ENCODE measurements at places on chromosomes 4 and X.

GRCh38 chrX:9171841-9172463, 138.0 kb upstream of the FAM9B start:
- DNase-seq: no peak

- DNase-seq: peak; percentile 48
Observed at GRCh38 chrX:137363559-137363958, 202.4 kb upstream of the ZIC3 start.

GRCh38 chr4:144599621-144600020, 46.3 kb upstream of the HHIP start:
- DNase-seq: no peak

DNA sequence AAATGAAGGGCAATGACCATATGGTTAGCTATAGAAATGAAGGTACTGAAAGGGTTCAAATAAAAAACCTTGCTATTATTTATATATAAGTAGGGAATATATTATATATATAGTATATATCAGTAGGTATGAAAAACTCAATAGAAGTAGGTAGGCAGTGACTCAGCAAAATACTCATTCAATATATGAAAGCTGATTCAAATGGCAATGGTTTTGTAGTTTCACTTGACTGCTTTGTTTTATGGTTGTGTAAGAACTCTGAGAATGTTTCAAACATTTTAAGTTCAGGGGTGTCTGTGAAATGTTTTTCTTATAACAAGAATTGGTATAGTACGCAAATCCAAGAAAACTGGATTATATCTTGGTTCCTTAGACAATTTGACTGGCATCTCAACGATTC, 4.1 kb downstream of the ZNF280C start:
- DNase-seq: no peak

- DNase-seq: peak; percentile 1
Observed at GRCh38 chr4:92303621-92304027, at the start of gene GRID2. Gene GRID2 (plus strand): TSS chr4:92303966.

GRCh38 chr4:120874792-120875774, 47.4 kb downstream of the PRDM5 start:
- peak; percentile 34 for DNase-seq

- no peak for DNase-seq
Observed at GRCh38 chrX:108121291-108121690, 29.7 kb downstream of the ATG4A start.

DNA sequence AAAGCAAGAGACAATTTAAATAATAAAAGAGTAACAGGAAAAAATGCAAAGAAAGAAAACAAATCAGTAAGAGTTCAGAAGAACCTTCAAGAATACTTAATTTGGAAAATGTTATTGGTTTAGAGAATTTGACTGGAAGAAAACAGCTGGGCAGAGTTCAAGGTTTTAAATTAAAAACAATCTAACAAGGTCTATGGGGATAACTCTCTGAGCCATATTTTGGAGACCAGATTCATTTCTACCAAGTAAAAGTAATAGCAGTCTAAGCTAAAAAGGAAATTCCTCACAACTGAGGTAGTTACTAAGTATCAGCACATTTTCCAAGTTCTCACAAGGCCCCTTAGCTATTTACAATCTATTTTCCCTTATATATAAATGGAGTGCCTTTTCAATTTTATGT, 82.4 kb upstream of the TFDP3 start:
- DNase-seq: no peak

- no peak for DNase-seq
Observed at GRCh38 chrX:51098046-51098445, 187.5 kb downstream of the BMP15 start.

GRCh38 chr4:2445571-2445970, 23.3 kb upstream of the RNF4 start:
- no peak for DNase-seq

GRCh38 chr4:102451266-102451665, 49.9 kb upstream of the NFKB1 start:
- no peak for DNase-seq

DNA sequence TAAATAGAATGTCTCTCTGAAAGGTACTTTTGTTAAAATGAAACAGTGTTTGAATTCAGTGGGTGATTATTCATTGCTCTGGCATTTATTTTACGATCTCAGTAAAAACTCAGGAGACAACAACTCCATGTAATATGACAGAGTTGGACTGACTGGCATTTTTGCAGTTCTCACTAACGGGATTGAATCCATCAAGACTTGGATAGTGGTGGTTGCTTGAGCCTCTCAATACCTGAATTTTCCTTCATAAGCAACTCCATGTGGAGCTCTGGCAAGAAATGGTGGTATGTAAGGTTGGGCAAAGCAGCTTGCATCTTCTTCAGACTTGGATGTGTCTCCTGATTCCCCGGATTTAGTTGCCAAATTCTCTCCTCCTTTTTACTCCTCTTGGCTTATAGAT, 72.7 kb downstream of the FRMPD4 start:
- DNase-seq: no peak

- DNase-seq: no peak
Observed at GRCh38 chrX:32987142-32987541, 224.2 kb downstream of the DMD start.

DNA sequence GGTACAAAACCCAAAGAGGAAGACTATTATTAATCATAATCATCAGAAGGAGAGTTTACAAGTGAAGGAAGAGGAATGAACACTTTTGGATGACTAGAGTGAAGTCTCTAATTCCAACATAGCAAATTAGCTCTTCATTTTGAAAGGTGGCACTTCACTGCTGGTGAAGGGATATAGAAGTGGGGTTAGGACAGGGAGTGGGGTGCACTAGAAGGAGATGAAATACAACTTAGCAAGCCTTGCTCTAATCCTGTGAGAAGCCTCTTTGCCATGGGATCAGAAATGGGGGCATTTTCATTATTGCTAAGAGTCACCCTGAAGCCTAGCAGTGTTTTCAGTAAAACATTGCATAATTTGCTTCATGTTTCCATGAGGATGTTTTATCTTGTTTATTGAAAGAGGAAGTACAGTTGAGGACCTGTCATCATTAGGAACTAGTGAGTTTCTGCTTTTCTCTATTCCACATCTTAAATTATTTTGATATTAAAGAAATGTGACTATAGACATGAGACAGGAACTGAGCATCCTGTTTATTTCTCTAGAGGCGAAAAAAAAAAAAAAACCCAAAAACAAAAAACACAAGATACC, 9.3 kb upstream of the GRPR start:
- DNase-seq: no peak

DNA sequence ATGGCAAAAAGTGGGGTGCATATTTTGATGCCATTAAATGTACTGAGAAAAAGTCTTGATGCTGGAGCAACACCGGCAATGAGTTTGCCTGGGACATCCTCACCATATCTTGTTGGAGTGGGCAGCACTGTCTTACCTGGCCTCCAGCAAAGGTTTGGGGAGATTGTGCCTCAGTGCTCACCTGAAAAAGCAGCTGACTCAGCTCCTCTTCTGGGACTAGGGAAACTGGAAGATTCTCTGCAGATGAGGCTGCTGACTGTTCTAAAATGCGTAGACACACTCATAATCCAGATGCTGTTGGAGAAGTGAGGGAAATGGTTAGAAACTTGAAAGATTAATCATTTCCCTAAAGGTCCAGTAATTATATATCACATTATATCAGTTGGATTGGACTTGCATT, 593.7 kb upstream of the HS3ST1 start:
- no peak for DNase-seq

- peak; percentile 37 for DNase-seq
Observed at GRCh38 chrX:14032406-14032805, 2.7 kb upstream of the GEMIN8 start.

DNA sequence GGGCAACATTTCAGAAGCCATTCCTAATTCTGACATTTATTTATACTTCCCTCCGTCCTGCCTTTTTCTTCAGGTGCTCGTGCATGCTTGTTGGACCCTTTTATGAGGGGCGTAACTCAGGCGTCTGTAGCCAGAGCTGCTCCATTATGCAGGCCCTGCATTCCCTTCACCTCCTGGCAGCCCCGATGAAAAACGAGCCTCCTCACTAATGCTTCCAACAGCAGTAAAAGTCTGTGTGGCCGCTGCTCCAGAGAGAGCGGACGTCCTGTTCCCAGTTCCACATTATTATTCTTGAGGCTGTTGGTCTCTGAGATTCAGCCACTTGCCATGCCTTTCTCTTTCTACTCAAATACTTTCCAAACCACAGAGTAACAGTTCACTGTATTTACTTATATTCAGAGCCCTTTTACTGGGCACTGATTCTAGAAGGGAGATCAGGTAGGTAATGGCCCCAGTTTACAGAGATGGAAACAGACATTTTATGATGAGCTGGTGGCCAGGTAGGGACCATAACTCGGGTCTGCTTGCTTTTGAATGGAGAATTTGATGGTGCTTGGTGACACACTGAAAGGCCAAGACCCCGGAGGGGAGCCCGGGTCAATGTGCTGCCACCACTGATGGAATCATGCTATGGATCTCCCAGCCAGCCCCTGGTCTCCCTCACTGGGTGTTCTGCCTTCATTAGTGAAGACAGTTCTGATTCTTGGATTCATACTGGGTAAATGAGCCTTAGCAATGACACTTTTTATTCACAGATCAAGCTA, 101.0 kb downstream of the GATB start:
- no peak for DNase-seq

DNA sequence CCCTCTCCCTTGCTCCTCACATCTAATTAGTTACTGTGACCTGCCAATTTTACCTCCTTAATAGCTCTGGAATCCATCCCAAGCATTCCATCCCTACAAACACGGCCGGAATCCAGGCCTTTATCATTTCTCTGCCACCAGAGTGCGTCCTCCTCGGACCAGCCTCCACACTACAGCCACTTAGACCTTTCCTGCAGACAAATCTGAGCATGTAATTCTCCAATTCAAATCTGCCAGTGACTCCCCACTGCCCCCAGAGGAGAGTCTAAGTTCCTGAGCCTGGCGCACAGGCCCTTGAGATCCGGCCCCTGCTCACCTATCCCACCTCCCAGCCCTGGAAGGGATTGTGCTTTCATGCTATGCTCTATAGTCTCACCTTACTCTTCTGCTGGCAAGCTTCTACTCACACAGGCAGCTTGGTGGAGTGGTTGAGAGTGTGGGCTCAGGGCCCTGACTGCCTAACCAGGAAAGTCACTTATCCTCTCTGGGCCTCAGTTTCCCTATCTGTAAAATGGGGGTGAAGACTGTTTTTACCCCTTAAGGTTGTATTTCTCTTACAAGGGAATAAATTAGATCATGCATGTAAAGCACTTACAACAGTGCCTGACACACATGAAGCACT, 31.2 kb downstream of the PJA1 start:
- DNase-seq: peak; percentile 33

DNA sequence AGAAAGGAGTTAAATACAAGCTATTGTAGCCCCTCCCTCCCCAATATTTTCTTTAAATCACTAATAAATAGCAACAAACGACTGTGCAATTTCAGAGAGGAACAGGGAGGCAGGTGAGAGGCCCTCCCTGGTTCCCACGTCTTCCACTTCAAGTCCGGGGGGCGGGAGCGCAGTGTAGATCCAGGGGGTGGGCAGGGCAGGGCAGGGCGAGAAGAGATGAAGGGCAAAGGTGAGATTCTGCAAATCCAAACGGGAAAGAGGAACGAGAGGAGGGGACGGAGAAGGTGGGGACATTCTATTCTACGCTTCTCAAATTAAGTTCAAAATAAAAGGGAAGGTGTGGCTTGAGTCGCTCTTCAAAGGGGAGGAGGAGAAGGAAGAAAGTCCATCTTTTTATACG, 6.8 kb downstream of the NKX6-1 start:
- DNase-seq: no peak

- no peak for DNase-seq
Observed at GRCh38 chrX:120647127-120647526, 17.3 kb upstream of the C1GALT1C1 start.

GRCh38 chr4:116395408-116395807, 690.0 kb downstream of the TRAM1L1 start:
- no peak for DNase-seq

DNA sequence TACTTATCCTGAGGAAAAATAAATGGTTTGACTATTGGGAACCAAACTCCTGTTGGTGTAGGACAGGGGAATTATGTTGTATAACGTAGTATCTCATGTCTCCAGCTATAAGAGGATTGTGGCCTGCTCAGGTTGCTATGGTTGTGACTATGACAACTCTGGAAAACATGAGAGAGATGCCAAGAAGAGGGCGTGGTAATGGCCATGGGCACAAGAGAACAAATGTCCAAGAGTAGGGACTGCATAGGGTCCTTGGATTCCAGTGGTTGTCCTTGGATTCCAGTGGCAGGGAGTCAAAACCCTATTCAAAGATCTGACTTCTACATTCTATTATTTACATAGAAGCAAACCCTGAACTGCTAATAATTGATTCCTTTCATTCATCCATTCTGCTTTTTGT, 6.8 kb upstream of the MOB1B start:
- DNase-seq: no peak

DNA sequence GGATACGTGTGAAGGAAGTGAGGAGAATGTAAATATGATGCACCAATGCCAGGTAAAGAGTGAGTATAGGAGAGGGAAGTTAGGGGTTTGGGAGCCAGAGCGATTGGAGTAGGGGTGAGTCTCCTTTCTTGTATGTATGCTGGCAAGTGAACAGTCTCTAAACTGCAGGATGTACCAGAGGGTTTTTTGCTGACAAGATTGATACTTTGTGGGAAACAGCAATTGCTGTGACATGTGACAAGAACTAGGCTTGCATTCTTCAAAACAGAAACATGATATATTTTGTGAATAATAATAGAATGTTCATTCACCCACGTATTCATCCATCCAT, 706 bp downstream of the CHIC1 start:
- no peak for DNase-seq

- no peak for DNase-seq
Observed at GRCh38 chr4:79688691-79689090, 280.7 kb upstream of the GK2 start.

GRCh38 chr4:53734584-53735353, 143.5 kb upstream of the LNX1 start:
- no peak for DNase-seq

- DNase-seq: no peak
Observed at GRCh38 chr4:112888622-112889021, 160.8 kb upstream of the ANK2 start.

GRCh38 chr4:122733787-122734120, 1.2 kb downstream of the BBS12 start:
- DNase-seq: no peak

GRCh38 chr4:2301806-2302205, 39.9 kb upstream of the MXD4 start:
- no peak for DNase-seq

DNA sequence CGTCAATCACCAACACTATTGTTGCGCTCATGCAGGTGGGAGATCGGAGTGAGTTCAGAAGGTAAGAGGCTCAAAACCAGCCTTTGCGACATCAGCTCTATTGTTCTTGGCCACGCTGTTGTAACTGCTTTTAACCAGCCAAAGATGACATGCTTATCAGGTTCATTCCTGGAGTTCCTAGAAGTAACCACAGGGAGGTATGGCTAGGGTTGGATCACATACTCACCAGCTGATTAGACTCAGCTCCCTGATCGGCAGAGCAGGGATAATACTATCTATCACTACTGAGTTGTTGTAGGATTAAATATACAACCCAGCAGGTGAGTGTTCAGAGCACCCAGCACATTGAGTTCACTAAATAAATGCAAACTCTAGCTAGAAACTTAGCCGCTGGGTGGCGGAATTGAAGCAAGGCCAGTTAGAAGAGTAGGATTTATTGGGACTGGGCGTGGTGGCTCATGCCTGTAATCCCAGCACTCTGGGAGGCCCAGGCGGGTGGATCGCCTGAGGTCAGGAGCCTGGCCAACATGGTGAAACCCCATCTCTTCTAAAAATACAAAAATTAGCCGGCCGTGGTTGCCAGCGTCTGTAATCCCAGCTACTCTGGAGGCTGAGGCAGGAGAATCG, 12.4 kb downstream of the SLC34A2 start:
- no peak for DNase-seq
